DMS79 treated with DMSO at 0.1 percent for 48 hours (cell line): ENCODE measurements at places on chromosomes 5 and 9.

DNA sequence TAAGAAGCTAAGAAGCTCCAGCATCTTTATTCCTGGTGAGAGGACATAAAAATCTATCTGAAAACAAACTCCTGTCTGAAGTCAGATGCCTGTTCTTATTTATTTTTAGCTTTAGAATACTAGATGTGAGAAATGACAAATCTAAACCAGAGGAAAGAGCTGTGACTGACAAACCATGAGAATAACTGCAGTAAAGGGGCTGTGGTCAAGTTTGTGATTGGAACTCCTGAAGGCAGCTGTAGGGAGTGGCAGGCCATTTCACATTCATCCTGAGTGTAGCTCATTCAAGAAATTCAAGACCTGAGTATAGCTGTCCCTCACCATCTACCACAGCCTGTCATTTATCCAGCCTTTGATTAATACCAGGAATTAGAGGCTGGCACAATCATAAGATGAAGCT lies 718.8 kb downstream of the BRINP1 start:
- no peak for DNase-seq

DNA sequence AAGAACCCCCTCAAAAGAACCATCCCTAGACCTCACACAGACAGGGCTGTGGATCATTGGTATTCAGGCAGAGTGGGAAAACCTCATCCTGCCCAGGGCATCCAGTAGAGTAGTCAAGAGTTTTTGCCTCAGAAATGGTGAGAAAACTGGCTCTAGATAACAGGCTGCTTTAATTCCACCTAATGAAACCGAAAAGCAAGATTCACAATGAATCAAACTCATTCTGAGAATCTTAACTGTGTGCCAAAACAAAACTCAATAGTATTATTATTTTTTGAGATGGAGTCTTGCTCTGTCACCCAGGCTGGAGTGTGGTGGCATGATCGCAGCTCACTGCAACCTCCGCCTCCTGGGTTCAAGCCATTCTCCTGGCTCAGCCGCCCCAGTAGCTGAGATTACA lies 17.8 kb upstream of the NPM1 start:
- DNase-seq, result no peak

DNA sequence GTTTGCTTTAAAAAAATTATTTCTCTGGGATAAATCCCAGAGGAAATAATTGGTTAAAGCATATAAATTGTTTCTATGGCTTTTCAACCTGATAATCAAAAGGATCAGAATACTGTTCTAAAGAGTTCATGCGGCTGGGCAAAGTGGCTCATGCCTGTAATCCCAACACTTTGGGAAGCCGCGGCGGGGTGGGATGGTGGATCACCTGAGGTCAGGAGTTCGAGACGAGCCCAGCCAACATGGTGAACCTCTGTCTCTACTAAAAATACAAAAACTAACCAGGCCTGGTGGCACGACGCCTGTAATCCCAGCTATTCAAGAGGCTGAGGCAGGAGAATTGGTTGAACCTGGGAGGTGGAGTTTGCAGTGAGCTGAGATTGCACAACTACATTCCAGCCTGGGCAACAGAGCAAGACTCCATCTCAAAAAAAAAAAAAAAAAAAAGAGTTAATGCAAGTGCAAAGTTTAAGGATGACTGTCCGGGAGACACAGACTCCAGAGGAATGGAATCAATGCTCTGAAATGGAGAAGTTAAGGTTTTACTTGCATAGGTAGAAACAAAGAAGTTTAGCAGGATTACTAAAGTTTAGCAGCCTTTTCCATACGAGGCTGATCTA lies 16.6 kb upstream of the GRHPR start:
- no peak for DNase-seq

DNA sequence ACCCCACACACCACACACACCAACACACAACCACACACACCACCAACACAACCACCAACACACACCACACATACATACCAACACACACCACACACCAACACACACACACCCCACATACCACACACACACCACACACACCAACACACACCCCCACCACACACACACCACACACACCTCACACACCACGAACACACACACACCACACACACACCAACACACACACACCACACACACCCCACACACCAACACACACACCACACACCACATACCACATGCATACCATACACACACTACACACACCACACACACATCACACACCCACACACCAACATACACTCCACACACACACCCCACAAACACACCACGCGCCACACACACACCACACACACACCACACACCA lies 171.4 kb downstream of the GOLPH3 start:
- DNase-seq, result no peak

DNA sequence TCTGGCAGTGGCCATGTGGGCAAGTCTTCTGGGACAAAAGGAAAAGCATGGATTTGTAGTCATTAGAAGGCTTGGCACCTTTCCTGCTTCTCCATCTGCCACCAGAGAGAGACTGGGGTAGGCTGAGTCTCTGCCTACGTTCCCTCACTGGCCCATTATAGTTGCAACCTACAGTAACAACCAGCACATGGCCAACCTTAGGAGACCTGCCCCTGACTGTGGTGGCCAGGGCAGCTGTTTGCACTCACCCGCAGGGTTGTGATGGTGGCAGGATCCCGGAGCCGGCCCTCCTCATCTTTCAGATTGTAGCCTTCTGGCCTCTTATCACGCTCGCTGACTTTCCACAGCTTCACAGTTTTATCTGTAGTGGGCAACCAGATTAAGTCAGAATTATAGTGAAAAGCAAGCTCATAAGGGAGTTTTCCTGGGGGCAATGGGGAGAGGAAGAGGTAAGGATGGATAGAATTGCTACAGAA lies 174.9 kb upstream of the GPR151 start:
- no peak for DNase-seq
